ENCODE measurements at places on chromosomes 13 and 19.

- no peak for DNase-seq
These were observed 260.9 kb downstream of the COG6 start for GRCh38 chr13:39916330-39916729.

DNA sequence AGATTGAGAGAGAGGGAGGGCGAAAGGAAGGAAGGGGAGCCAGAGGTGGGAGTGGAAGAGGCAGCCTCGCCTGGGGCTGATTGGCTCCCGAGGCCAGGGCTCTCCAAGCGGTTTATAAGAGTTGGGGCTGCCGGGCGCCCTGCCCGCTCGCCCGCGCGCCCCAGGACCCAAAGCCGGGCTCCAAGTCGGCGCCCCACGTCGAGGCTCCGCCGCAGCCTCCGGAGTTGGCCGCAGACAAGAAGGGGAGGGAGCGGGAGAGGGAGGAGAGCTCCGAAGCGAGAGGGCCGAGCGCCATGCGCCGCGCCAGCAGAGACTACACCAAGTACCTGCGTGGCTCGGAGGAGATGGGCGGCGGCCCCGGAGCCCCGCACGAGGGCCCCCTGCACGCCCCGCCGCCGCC is at the start of gene TNFSF11:
TNFSF11 (plus strand) TSS at position 142 of the 400 bp plus-strand sequence; CDS start at position 294, 152 bp downstream.
- DNase-seq: no peak

- DNase-seq: no peak
These were observed 665 bp downstream of the VASP start for GRCh38 chr19:45507872-45508416.

- no peak for DNase-seq
These were observed 22.7 kb downstream of the EPN1 start for GRCh38 chr19:55697698-55698097.

DNA sequence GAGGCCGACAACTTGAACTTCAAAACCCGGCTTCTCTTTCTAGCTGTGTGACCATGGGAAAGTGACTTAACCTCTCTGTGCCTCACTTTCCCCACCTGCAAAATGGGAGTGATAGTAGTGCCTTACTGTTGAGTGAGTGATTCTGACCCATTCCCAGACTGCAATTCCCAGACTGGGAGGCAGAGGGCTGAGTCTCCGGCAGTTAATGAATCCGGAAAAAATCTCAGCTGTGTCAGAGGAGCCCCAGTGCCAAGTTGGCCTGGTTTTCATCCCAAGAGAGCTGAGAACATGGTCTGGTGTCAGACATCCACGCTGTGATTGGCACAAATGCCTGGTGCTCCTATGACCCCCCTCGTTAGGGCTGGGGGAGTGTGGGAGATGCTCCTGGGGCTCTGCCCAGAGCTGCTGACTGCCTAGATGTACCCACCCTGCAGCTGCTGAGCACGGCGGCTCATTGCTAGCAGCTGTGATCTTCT is 50.0 kb downstream of the PIN1 start:
- no peak for DNase-seq

DNA sequence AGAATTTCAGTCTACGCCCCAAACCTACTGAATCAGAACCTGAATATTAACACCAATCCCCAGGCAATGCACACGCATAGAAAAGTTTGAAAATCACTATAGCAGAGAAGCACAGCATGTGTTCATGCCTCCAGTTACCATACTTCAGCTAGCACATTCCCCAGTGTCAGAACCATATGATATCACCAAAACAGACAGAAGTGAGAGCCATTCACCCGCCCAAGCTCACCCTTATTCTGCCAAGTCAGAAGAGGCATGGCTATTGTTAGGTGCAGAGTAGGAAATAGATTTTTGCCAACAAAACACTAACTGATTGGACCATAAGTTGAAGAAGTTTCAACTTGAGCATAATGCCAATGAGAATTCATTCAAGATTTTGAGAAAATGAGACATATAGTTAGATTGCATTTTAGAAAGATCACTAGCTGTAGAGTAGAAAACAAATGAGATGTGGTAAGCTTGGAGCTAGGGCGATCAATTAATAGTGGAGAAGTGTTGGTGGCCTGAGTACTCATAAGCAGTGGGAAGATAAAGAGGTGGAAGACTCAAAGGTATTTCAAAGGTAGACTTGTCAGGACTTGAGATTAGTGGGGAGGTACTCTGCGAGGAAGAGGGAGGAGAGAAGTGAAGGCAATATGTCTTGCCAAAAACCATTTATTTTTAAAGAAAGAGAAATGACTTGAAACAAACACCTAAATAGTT is 492.4 kb downstream of the SUCLA2 start:
- DNase-seq: no peak

GRCh38 chr13:102002287-102002686 is 399.6 kb downstream of the FGF14 start:
- DNase-seq: no peak

GRCh38 chr13:32010136-32010535 is 21.4 kb upstream of the FRY start:
- no peak for DNase-seq

- DNase-seq: no peak
These were observed 304.7 kb downstream of the COG6 start for GRCh38 chr13:39960191-39960590.

DNA sequence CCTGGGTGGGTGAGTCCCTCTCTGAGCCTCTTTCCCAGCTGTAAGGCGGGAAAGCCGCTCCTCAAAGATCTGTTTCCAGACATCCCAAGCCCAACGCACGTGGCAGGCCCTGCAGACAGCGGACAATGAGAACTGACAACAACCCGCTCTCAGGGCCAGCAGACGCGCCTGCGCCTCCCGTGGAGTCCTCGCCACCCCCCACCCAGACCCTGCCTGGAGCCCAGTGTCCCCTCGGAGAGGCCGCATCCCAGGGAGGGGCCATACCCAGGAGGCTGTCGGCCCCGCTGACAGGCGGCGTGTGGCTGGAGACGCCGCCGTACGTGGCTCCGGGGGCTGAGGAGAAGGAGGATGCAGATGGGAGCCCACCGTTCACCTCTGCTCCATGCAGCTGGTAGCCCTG is 16.3 kb upstream of the UQCR11 start:
- no peak for DNase-seq

- DNase-seq: no peak
These were observed 123.4 kb upstream of the MCF2L start for GRCh38 chr13:112845511-112846144.

- DNase-seq: no peak
These were observed 68.7 kb downstream of the RASL11A start for GRCh38 chr13:27339299-27339698.

DNA sequence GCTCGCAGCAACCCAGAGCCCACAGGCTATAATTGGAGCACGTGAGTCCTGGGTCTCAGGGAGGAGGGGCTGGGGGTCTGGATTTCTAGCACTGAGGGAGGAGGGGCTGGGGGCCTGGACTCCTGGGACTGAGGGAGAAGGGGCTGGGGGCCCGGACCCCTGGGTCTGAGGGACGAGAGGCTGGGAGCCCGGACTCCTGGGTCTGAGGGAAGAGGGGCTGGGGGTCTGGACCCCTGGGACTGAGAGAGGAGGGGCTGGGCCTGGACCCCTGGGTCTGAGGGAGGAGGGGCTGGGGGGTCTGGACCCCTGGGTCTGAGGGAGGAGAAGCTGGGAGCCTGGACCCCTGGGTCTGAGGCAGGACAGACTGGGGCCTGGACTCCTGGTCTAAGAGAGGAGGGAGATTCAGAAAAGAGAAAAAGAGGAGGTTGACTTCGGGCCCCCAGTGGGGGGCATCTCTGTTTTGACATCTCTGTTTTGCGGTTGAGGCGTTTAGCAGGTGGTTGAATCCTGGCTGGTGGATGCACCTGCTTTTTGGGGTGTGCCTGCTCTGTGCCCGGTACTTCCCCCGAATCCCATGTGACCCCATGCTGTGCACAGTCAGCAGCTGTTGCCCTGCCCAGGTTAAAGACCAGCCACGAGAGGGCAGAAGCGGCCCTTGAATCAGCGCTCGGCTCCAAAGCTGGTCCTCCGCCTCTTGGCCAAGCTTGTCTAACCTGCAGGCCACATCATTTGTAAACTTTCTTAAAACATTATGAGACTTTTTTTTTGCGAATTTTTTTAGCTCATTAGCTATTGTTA is 10.5 kb downstream of the PVR start:
- DNase-seq: no peak

- DNase-seq: no peak
These were observed 21.0 kb upstream of the DLEU7 start for GRCh38 chr13:50864492-50864891.

DNA sequence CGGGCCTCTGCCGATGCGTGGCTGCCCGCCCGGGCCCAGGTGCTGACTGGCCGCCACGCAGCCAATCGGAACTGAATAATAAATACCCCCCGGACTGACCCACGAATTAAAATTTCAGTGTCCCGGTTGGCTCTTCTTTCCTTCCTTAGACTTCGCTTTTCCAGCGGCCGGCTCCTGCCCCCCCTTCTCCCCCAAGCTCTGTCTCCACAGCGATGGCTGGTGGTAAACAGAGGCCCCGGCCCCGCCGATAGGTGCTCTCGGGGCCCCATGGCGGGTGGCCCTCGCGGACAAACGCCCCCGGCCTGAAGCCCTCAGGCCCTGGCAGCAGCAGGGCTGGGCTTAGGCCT is 2.6 kb downstream of the ZBTB7A start:
- no peak for DNase-seq

DNA sequence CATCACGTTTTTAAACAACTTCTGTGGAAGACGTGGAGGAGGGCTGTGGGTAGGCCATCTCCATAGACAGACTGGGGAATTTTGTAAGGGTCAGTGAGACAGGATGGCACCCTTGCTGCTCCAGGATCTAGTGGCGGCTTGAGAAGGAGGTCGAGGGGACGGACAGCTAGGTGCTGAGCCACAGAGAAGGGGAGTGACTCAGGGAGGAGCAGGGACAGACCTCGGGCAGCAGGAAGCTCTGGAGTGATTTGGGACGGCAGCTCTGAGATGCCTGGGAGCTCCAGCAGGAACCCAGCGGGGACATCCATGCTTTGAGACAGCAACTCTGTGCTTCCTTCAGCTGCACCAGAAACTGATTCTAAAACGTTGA is 169.1 kb upstream of the SOX1 start:
- DNase-seq: no peak

DNA sequence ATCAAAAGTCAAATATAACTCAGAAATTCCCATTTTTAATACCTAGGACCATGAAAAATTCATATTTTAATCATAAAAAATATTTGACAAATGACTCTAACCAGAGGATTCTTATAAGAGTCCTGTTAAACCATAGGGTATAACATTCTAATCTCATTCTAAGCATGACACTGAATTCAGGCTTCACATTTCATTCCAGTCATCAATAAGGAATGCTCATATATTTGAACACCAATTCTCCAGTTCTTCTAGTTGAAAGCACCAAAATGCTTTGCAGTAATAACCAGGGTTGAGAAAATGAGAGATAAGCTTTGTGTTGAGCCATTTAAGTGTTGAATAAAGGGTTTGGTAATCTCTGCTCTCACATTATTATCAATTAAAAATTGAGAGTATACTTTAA is 147.5 kb downstream of the VWA8 start:
- no peak for DNase-seq

DNA sequence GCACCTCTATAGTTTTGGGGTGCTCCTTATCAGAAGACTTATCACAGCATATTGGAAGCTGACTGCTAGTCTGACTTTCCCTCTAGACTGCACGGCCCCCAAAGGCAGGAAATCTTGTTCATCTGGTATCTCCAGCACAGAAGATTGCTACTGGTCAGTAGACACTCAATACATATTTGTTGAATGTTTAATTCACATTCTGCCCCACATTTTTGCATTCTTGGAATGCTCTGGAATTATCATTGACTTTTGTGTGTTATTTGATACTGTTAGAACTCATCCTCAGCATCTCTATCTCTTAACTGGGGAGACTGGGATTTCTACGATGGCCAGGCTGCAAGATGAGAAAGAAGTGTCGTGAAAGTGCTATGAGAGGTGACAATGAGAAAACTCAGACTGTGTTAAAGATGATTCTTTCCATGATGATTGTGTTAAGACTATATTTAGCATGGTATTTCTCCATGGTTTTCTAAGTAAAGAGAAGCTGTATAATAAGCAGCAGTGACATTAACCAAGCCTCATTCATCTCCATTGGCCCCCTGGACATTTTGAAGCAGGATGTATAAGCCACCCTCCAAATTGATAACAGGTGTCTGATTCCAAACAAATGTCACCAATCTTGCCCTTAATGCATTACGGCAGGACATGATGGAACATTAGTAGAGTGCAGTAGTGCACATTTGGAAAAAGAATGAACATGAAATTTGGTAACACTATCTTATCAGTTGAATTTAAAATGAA is 440.9 kb downstream of the RFC3 start:
- DNase-seq: no peak

All from NCI-H2029 treated with DMSO at 0.1 percent for 48 hours (cell line).